ENCODE measurements at places on chromosomes 6 and 20.

GRCh38 chr6:63839485-63839884 lies 203.9 kb downstream of the PHF3 start:
- no peak for DNase-seq

- DNase-seq = no peak
These were observed 143.8 kb downstream of the SLC16A10 start for GRCh38 chr6:111231090-111231459.

DNA sequence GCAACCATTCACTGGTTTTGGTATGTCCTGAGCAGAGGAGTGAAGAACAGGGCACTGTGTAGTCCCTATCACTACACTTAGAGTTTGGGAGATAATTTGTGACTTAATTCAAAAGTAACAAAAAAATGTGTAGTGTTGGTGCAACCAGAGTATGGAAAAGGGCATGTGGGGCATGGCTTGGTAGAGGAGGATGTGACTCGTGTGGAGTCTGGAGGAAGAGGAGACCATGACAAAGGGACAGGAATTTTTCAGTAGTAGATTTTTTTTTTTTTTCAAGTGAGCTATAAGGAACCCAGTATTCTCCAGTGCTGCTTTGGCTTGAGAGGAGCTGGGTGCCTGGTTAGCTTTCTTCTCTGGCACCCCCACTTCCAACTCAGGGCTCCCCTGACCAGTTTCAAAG lies 5.1 kb downstream of the MTRES1 start:
- DNase-seq = no peak

- DNase-seq = no peak
These were observed 109.9 kb downstream of the GFRAL start for GRCh38 chr6:55437141-55437540.

DNA sequence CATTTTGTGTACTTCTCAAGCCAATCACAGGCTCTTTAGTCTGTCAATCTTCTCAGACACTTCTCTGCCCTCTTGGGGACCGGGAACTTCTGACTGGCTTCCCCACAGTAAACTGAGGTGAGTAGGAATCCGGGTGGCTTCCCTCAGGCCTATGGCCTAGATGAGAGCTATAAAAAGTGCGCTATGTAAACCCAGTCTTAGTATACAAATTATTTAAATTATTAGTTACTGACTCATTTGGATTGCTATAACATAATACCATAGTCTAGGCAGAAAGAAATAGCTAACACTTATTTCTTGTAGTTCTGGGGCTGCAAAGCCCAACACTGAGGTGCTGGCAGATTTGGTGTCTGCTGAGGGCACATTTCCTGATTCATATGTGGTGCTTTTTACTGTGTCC lies 109.2 kb upstream of the MCHR2 start:
- no peak for DNase-seq

DNA sequence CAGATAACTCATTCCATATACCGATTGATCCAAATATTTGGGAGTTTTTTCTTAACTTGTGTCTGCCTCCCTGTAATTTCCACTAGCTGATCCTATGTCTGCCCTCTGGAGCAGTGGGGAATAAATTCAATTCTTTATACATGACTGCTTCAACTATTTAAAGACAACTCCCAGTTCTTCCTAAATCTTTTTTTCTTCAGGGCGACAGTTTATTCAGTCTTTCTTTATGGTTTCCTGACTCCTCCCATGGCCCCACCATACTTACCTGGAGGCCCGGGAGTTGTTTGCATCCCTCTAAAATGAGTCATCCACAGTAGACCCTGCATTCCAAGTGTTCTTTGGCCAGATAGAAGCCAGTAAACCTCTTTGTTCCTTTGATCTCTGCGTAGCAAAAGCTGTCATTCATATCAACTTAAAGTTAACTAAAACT lies 73.6 kb downstream of the LCA5 start:
- no peak for DNase-seq

DNA sequence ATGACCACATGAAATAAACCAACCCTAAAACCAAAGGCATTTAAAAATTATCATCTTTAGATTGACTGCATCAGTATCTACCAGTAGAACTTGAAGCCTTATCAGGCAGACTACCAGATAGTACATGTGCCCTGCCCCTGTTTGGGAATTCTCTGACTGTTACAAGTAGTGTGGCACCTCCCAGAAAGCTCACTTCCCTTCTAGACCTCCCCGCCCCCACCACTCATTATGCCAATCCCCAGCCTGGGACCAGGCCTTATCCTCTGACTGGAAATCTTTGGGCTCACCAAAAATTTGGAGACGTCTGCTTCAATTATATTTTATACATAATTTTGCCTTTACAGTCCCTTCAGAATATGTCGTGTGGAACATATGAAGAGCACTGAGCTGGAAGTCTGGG lies 155.6 kb downstream of the TFAP2B start:
- no peak for DNase-seq

DNA sequence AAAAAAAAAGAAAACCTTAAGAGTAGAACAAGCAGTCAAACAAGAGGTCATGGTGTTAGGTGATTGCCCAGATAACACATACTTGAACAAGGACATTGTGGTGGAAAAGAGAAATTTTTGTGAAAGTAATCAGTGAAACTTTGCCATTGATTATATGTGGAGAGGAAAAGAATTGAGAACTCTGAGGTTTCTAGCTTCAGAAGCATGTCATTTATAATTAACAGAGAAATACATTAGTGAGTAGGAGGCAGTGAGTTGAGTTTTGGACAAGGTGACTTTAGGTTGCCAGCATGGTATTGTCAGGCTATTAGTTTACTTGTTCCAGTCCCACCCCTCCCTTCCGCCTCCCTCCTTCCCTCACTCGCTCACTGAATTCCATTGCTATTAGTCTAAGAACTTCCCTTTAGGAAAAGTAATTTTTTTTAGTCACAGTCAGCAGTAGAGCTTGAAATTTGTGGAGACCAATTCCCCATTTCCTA lies 17.2 kb downstream of the TAB2 start:
- DNase-seq = no peak

- DNase-seq = no peak
These were observed 136.0 kb upstream of the FOXQ1 start for GRCh38 chr6:1175877-1176276.

GRCh38 chr6:4999586-4999985 lies 4.3 kb downstream of the RPP40 start:
- DNase-seq = no peak

DNA sequence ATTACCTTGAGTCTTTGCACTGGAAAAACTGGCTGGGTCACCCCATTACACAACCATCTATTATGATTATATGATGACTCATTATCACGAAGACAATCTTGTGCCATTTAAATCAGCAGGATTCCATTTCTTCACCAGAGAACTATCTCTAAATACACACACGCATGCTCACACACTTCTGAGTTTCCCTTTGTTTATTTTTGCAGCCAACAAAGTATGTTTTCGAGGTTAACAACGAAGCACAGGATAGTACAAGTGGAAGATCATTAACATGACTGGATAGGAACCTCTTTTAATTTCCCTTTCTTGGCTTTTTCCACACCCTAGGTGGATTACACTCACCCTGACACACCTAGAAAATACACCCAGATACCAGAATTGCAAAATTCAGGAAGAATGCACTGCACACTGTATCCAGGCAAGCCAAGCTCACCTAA lies 18.9 kb downstream of the PERP start:
- peak; percentile 56 for DNase-seq

GRCh38 chr20:3227936-3228749 lies 10.8 kb downstream of the SLC4A11 start:
- no peak for DNase-seq

- DNase-seq = peak; percentile 71
These were observed 61.1 kb upstream of the FBXO30 start for GRCh38 chr6:145875496-145876211.

GRCh38 chr6:146339716-146340115 lies 203.9 kb upstream of the RAB32 start:
- DNase-seq = peak; percentile 43

- no peak for DNase-seq
These were observed 64.6 kb downstream of the MYO6 start for GRCh38 chr6:75813476-75814250.

- no peak for DNase-seq
These were observed 25.9 kb downstream of the ADGRF1 start for GRCh38 chr6:47016261-47016660.

DNA sequence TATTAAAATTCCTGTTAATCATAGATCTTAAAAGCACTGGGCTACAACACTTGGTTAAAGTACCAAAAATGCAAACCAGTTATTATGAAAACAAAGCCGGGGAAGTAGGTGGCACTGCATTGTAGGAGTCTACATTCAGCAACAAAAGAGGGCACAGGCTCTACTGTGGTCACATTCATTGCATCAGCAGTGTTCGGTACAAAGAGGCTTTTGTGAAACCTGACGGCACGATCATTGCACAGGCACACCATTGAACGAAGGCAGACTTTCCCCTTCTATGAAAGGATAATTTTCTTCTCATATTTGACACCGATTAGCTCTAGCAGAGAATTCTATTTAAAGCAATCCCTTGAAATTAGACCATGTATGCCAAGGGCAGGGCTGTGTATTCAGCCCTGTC lies 44.6 kb upstream of the AGPAT4 start:
- no peak for DNase-seq

- DNase-seq = no peak
These were observed 23.2 kb downstream of the SCGN start for GRCh38 chr6:25675167-25675566.

GRCh38 chr6:61977947-61978346 lies 308.1 kb downstream of the KHDRBS2 start:
- no peak for DNase-seq

- no peak for DNase-seq
These were observed 21.2 kb upstream of the APMAP start for GRCh38 chr20:25013478-25014380.

DNA sequence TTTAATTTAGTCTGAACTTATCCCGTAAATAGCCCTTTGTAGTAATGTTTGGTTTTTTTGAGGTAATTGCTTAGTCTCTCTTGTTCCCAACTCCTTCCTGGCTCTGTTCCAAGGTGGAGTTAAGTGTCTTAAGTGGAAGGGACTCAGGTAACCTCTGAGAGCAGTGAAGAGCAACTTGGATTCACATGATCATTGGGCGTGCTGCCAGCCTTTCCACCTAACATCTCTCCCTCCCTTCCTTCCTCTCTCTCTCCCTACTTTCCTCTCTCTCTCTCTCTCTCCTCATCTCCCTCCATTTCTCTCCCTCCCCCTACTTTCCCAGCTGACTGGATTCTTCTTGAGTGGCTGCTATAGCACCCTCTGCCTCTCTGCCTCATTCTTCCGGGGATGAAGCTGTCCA lies 232.9 kb upstream of the SASH1 start:
- no peak for DNase-seq

DNA sequence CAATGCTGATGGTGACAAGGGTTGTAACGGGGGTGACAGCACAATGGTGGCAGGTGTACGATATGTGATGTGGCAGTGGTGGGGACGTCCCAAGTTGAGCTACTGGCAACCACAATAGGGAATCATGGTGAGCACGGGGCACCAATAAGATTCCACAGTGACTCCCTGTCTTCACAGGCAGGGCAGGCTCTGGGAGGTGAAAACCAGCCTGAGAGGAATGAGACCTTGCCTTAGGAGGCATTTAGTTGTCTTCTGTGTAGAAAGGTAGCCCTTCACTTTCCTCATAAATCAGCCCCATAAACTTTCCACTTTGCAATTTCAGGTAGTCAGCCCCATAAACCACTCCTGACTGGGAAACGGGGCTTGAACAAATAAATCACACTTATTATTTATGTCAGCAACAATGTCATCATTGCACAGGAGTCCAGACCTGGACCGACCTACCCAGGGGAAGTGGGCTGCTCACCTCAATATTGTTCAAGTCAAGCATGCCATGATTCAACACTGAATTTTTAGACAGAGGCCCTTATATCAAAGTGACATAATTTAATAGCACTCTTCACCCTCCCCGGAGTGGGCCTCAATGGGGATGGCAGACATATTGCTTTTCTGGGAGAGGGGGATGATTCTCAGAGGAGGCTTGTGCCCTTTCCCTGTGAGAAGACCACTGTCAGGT lies 150.8 kb downstream of the CDC5L start:
- no peak for DNase-seq

GRCh38 chr20:38873050-38873581 lies 53.1 kb upstream of the FAM83D start:
- no peak for DNase-seq

DNA sequence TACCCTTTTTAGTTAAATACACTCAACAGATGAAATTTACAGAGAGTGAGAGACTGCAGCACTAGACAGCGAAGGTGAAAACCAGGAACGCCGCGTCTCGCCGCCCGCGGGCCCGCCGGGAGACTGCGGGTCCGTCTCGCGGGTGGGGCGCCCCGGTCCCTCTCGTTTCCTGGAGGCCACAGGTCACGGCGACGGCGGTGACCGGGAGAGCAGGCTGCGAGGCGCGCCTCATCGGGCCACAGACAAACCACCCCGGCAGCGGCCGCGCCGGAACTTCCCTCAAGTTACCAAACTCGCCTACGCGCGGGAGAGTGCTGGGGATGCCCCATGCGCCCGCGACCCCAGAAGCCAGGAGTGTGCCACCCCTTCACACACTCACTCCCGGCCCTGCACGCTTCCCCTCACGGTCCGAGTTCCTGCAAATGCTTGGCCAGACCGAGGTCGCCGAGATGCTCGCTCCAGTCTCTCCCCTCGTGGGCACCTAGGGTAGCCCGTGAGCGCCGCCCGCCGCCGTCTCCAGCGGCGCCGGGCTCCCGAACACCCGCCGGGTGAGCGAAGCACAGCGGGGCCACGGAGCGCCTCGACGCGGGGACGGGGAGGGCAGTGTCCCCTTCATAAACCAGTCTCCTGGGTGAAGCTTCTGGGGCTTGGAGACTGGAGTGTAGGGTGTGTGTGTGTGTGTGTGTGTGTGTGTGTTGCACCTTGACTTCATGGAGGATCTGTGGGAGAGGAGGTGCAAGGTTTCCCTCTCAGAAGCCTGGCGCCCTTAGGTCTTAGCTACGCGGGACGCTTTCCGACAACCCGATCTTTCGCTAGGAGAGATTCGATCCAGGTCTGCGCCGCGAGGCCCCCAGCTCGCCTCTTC lies 1.4 kb downstream of the BACH2 start:
- peak; percentile 75 for DNase-seq

- DNase-seq = no peak
These were observed 71.8 kb downstream of the RIOK1 start for GRCh38 chr6:7461416-7461815.

DNA sequence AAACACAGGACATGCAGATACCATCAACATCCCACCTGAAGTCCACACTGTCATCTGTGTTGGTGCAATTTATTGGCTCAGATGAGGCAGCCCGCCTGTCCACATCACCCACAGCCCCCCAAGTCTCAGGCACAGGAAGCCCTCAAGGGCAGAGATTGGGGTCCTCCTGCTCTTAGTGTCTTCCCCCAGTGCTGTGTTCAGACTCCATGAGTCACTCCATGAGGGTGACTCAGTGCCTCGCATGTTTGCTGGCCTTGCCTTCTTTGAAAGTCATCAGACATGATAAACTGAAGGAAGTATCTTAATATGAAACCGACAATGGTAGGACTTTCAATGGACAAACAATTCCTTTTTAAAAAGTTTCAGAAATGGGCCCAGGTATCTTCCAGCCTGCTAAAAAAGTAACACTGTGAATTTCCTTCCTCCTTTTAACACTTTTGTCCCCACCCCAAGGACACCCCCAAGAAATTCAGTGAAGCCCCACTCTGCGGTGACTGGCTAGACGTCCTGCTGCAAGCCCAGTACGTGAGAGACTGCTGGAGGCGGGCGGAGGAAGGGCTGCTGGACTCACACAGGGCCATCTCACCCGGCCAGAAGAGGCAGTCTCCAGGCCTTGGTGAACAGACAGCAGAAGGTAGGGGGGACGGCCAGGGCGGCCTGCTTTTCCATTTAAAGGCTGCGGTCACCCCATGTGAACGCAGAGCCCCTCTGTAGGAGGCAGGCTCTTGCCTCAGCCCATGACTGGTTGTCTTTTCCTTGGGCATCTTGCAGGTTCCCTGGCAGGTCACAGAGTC lies 43.0 kb upstream of the KCNK16 start:
- no peak for DNase-seq

Data from inflammatory macrophage treated with lipopolysaccharide for 4 hours (primary cell).